Stimulated activated CD8-positive, alpha-beta memory T cell treated with anti-CD3 and anti-CD28 coated beads, Interleukin-2, amount 100 ng/mL, for 48 hours (primary cell): ENCODE measurements at places on chromosomes 6 and 20.

DNA sequence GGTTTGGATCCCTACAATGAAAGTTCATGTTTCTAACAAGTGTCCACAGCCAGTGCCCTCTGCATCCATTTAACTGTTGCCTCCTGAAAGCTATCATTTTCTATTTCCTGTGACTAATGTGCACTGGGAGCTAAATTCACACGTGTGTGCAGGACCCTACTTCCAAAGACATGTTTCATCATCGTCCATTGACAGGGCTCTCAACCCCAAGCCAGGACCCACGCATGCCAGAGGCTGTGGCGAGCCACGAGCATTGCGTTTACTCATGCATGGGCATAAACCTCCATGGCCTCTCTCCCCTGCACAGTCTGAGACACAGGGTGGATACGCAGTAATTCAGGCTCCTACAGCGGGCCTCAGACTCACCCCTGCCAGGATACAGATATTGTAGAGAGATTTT lies 153.2 kb downstream of the MAFB start:
- DNase-seq, result no peak

DNA sequence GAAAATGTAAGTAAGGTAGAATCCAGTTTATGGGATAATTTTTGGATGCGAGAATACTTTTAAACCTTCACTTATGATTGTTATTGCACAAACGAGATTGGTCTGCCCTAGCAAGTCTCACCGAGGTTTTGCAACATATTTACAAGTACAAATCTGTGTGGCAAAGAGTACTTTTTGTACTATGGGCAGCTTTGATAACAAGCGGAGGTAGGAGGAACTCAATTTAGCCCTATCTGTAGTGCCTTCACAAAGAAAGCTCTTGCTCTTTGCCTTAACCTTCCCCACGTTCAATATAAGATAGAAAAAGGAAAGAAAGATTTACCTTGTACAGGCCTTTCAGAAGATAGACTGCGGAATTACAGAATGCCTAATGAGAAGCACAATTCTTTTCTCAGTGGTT lies 77.5 kb upstream of the HIVEP1 start:
- DNase-seq, result no peak

DNA sequence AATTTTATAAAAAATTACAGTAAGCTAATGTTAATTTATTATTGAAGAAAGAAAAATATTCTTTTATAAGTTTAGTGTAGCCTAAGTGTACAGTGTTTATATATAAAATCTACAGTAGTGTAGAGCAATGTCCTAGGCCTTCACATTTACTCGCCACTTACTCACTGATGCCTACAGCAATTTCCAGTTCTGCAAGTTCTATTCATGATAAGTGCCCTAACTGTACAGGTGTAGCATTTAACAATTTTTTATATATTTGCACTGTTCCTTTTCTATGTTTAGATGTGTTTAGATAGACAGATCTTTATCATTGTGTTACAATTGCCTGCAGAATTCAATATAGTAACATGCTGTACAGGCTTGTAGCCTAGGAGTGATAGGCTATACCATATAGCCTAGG lies 80.1 kb upstream of the HDAC2 start:
- no peak for DNase-seq

- DNase-seq, result no peak
Measured at GRCh38 chr6:48916607-48917006, 546.4 kb downstream of the MMUT start.

GRCh38 chr6:44096612-44097011 lies 30.6 kb downstream of the MRPL14 start:
- peak; percentile 66 for DNase-seq

DNA sequence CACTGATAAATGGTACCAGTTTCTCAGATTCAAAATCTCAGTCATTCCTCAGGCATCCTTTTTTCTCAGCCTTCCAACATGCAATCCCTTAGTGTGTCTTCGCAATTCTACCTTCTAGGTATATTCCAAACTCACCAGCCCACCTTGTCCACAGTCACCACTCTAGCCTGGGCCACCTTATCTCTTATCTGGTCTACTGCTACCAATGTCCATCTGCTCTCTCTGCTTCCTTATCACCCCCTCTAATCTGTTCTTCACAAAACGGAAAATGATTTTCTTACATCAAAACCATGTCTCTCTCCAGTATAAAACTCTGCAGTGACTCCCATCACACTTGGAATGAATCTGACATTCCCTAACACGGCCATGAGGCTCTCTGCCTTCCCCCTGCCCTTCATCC lies 91.9 kb downstream of the PREP start:
- no peak for DNase-seq

DNA sequence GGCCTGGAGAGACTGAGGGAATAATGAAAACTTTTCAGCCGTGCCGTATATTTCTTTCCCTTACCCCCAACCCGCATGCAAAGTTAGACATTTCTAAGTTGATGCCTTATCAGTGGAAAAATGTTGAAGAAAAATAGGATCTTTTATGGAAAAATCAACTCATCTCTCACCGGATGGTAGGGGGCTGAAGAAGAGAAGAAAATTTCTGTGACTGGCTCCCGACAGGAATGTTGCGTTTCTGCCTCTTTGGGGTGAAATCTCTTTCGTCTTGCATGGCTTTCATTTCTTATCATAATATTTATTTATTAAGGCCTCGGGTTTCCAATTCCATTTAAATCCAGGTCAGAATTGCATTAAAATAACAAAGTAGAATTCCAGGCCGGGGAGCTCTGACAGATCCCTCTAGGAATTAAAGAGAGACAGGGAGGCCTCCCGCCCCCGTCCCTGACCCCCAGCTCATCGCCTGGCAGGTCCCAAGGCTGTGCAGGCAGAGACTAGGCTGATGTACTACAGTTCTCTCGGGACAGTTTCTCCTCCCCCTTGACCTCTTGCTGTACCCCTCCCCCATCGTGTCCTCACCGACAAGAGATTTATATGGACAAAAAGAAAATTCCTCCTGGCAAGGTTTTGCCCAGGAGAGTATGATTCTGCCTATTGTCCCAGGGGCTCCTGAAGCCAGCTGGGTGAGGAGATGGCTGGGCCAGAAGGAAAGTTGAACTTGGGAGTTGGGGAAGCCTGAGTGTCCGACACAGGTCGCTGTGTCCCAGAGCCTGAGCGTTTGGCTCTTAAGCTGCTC lies 1.3 kb downstream of the SCUBE3 start:
- no peak for DNase-seq

GRCh38 chr6:142827369-142827768 lies 117.6 kb downstream of the HIVEP2 start:
- DNase-seq, result no peak

- no peak for DNase-seq
Measured at GRCh38 chr20:9149087-9149486, 80.2 kb downstream of the PLCB4 start.
